ENCODE measurements at places on chromosomes 1 and 21.

GRCh38 chr21:29124645-29125044, 5.8 kb upstream of the MAP3K7CL start:
- DNase-seq = no peak

GRCh38 chr1:221306239-221306638, 427.0 kb downstream of the HLX start:
- DNase-seq = no peak

DNA sequence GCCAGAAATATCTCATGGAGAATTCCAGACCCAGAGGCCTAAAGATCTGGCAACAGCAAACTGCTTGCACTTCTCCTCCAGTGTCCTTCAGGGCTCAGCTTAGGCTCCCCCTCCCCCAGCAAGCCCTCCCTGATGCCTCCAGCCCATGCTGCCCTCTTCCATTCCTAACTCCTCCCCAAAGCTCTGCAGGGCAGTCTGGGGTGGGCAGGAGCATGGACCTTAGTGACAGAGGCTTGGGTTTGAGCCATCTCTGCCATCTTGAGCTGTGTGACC, 436.8 kb downstream of the PTPRU start:
- DNase-seq = no peak

GRCh38 chr1:184507604-184508280, 120.9 kb downstream of the C1orf21 start:
- no peak for DNase-seq

GRCh38 chr1:196651637-196652215, at the start of gene CFH:
Gene CFH, plus strand, starts transcription at chr1:196652043. Its CDS starts 75 bp downstream, at chr1:196652118.
- peak; percentile 64 for DNase-seq

DNA sequence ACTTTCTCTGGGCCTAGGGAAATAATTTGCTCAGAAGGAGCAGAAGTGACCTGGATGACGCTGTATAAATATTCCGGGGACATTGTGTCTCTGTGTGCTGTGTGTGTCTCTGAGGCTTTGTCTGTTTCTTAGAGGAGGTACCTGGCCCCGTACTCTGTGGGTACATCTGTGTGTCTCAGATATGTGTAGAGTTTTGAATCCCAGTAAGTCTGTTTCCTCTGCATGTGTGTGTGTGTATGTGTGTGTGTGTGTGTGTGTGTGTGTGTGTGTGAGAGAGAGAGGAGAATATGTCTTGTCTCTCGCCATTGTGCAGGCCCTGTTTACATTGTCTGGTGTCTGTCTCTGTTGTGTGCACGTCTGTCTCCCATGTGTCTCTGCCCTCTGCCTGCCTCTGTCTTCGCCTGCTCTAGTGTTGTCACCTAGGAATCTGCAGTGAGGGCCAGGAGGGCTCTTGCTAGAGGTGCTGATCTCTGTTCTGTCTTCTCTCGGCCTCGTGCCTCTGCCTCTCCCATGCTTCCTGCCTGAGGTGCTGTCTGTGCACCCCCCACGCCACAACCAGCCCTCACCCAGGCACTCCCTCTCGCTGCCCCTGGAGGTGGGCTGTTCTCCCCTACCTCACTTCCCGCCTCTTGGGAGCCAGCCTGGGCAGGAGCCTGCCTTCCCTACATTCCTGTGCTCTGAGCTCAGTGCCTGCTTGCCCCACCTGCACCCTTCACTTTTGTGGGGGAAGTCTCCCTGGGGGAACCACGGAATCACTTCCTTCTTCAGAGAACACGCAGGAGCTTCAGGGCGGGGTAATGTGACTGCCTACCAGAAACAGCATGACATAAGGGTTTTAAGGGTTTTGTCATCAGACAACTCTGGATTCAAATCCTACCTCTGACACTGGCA, 5.9 kb downstream of the MAP7D1 start:
- DNase-seq = no peak

DNA sequence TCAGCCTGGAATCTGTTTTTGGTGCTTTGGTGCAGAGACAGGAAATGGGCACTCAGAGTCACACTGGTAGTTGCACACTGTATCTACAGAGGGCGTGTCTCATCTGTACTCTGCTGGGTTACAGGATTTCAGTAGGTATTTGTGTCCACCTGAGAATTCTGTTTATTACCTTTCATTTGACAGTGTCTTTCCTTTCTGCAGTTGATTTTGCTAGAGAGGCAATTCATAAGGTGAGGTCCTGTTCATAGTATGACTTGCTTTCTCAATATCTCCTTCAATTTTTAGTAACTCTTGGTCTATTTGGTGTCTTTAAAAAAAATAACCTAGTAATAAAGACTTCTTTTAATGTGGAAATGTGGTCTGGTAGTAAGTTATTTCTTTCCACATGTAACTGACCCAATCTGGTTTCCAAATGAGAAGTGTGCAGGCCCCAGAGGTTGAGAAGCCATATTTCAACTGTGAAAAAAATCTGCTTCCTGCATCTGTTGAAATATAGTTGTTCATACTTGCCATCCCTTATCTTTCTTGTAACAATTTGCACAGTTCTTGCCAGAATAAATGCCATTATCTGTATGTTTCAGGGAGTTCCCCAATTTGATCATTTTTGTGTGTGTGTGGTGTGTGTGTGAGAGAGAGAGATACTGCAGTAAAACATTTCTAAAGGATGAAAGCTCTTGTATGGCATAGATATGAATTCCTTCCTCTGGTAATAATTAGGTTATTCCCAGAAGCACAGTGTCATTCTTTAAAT, 78.4 kb upstream of the DNAJC6 start:
- no peak for DNase-seq

DNA sequence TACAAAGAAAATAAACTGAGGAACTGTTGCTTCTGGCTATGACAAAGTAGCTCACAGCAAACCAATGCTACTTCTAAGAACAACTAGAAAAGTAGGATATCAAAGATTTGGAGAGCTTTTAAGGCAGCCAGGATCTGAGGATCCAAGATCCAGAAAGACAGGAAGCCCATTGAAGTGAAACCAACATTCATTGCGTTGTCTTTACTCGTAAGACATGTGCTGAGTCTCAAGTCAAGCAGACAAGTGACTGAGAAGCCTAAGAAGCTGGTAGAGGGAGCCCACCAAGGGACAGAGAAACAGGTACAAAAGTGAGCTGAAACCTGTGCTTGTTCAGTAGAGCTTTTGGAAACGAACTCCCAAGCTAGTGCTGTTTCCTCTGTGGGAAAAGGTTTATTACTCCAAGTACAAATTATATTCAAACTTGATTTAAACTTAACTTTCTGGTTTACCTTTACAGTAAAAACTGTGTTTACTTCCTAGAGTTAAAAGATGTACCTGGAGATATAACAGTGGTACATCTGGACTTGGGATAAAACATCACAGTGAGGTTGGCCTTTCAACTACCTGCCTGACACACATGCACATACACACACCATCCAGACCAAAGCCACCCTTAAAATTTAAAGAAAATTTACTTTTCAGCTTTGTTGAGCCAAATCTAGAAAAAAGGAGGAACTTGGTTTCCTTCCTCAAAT, 41.2 kb downstream of the NME7 start:
- DNase-seq = no peak

DNA sequence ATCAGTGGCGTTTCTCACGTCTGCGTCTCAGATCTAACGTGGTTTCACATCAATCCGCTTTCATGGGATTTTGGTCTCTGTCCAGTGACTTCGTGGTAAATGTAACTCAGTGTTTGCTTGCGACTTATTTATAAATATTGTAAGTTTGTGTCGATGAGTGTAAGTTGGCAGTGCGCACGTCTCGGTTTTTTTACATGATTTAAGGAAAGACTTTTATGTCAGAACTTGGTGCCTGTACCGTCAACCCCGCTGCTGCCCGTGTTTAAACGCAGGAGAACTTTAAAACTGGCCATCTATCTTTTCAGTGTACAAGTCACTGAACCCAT, 1.5 kb downstream of the B3GALT6 start:
- DNase-seq = no peak

GRCh38 chr1:65231718-65232330, 77.5 kb upstream of the DNAJC6 start:
- DNase-seq = peak; percentile 15
